CD4-positive, alpha-beta T cell treated with Interferon gamma for 1 hour (primary cell): ENCODE measurements at places on chromosomes 2 and 18.

DNA sequence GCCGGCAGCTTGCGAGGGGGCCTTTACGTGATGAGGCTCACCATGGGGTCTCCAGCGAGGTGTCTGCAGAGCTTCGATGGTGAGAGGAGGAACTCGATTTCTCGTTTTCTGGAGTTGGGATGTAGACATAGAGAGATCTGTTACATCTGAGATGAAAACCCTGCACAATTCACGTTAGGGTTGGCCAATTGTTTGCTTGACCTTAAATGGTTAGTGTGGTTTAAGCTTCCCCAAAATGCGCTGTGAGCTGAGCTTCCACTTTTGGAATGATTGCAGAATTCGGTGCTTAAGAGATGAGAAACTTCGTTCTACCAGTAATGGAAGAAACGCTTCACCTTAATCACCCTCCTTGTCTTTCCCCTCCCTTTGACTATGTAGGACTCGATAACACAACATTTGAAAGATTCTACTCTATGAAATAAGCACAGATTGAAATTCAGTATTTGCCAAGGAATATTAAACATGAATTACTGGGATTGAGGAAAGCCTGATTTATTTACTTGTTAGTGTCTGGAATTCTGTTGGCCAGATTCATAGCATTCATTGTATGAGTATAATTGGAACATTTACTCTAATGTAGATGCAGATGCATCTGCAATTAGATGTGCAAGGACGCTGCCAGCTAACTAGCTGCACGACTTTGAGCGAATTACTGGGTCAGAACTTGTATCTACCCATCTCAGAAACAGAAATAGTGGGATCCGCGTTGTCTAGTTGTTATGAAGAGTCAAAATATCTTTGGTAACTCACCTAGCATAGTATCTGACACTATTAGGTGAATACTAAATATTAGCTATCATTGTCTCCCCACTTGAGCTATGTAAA is 1.6 kb upstream of the KLF7 start:
- peak; percentile 36 for DNase-seq

GRCh38 chr2:190318931-190319554 is 583 bp downstream of the HIBCH start:
- no peak for DNase-seq

DNA sequence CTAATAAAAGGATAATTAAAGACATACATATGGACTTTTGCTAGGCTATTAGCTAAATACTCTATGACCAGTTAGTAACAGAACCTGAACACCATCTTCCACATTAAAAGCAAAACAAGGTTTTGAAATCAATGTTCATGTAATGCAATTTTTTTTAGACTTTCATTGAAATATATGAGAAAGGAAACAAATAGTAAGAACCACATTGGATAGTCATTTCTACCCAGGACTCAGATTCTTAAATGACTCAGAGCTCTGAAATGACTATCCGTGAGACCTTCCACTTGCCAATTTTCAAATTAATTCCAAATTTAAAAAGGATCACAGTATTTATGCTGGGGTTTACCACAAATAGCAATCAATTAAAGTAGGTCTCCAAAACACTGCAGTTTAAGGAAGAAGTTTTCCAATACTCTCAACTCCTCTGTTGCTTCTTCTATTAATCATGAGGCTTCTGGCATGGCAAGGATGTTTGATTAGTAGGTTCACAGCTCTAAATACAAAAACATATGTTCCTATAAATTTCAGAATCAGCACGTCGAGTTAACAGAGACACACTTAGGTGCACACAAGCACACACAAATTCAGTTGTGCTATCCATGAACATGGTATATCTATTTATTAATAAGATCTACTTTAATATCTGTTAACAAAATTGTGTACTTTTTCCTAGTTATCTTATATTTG is 841.0 kb downstream of the RNF144A start:
- no peak for DNase-seq

- DNase-seq: no peak
Measured at GRCh38 chr2:162041485-162041884, 32.5 kb downstream of the DPP4 start.

- no peak for DNase-seq
Measured at GRCh38 chr2:23561088-23561487, 176.1 kb downstream of the KLHL29 start.

DNA sequence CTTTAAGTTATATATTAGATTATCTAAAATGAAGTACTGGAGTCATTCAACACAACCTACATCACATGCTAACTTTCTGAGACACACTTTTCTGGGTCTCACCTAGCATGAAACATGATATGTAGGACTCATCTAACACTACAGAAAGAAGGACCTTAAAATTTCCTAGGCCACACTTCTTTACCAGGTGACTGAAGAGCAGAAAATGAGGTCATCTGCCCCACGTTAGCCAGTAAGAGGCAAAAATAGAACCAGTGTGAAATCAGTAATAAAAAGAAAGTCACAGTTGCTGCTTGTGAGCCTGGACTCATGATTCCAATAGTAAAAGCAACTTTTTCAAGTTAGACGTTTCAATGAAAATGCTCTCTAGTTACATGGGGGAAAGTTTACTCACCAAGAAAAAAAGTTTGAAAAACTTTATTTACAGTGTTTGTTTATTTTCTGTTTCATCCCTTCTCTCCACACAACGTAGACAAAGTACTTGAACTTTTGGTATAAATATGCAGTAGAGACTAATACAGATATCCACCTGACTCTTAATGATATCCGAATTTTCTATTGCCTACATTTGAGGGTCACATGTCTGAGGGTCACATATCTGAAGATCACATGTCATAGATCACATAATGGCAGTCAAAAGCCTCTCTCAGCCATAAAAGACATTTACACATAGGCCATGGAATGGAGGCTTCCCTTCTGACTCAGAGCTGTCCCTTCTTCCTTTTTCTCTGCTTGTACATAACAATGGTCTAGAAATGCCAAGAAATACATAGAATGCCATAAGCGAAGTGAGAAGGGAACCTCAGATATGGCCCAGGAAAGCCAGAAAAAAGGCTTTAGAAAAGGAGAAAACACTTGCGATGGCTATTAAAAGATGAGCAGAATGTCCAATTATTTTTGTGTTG is 362.9 kb downstream of the ZEB2 start:
- DNase-seq: no peak

DNA sequence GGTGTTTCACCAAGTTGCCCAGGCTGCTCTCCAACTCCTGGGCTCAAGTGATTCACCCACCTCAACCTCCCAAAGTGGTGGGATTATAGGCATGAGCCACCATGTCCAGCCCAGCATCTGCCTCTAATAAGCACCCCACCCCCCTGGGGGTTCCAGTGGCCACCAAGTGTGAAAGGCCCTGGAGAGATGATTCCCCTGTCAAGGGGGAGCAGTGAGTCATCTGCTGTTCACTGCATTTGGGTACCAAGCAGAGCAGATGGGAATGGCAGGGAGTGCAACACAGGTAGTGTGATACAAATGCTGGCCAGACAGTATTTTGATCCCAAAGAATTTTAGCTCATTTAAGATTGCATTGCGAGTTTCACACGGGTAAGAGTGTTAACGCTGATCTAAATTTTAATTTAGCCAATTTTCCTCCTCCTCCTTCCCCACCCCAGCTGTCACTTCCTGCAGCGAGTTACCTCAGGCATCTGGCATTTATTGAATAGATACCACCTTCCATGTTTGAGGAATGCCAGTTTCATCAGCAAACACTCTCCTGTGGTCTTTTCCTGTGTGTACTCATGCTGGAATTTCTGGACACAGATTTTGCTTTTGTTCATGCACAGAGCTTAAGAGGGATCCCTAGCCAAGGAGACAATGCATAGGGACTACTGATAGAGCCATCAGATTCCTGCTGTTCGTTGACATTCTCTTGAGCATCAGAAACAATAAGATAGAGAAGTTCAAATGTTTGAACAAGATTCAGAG is 32.4 kb upstream of the NCK2 start:
- no peak for DNase-seq

GRCh38 chr2:112644933-112645309 is 818 bp upstream of the SLC20A1 start:
- no peak for DNase-seq

- DNase-seq: no peak
Measured at GRCh38 chr2:159976527-159977160, 85.8 kb downstream of the PLA2R1 start.

- DNase-seq: no peak
Measured at GRCh38 chr2:28338046-28338817, 54.4 kb upstream of the FOSL2 start.

DNA sequence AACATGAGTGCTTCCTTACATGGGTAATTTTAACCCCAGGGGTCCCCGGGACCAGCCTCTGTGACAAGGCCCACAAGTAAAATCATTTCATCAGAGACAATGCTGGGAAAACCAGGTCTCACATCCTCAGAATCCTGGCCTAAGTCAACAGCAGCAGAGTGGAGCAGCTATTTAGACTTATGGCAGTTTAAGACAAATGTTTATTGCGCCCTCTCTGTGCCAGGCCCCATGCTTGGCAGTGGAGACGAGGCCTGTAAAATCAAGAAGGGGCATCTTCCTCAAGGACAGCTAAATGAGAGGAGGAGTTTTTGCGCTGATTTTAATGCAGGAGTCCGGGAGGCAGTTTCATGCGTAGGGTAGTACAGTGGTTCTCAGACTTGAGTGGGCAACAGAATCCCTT is 56.0 kb upstream of the ACAA2 start:
- DNase-seq: no peak

DNA sequence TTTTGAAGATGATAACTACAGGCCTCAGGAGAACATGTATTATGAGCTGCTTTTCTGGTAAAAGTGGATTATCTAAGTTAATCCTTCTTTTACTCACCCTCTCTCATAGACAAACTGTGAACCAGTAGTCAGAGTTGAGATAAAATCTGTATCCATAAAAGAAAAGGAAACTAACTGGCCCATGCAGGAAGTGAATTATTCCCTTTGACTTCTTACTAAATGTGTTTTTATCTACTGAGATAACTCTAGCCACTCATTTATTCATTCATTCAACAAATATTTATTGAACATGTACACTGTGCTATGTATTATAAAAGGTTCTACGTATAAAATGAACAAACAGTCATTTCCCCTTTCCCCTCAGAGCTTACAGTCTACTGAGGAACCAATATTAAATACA is 10.0 kb downstream of the WDR35 start:
- no peak for DNase-seq

DNA sequence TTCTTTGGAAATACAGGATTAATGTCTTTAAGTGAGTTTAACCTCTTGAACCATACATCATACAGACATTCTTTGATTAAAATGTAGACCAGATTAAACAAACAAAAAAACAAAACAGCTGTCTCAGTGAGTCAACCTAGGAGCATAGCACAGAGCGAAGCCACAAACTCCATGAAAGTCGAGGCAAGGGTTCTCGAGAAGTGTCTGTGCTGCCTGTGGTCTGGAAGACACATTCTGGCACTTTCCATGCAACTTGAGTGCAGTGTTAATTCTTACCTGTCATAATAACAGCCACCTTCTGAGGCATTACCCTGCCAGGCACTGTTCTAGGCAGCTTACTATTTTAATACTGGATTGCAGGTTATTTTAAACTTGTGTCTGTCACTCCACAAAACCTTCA is 435.5 kb upstream of the MMADHC start:
- DNase-seq: no peak

DNA sequence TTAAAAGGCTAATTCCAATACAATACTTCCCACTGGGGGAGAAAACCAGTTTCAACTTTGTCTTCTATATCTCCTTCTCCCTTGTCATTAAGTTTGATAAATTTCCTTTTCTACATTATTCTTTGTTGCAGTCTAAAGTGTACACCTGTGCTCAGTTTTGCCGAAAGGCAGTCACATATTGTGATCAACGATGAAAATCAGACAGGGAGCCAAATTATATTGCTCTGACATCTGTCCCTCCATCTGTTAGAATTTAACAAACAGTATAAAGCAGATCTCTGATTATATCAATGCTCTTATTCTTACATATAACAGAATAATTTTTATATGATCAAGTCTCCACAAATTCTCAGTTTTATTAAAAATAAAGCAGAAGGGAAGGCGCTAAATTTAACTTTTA is 496.7 kb downstream of the NRXN1 start:
- DNase-seq: no peak

GRCh38 chr18:13800505-13801259 is 23.3 kb upstream of the MC5R start:
- DNase-seq: peak; percentile 6

GRCh38 chr2:111954602-111955332 is 56.4 kb downstream of the MERTK start:
- DNase-seq: no peak

DNA sequence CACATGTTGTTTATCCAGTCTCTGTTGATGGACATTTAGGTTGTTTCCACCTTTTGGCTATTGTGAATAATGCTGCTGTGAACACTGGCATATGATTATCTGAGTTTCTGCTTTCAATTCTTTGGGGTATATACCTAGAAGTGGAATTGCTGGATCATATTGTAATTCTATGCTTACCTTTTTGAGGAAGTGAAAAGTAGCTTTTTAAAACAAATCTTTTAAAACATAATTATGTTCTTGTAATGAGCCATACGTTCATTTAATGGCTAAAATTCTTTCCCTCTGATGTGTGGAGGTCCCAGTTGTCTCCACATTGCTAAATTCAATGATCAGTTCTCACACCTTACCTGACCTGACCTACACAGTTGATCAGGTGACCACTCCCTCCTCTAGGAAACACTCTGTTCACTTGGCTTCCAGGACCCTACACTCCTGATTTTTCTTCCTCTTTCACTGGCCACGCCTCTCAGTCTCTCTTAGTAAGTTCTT is 27.8 kb upstream of the SERTAD2 start:
- DNase-seq: no peak

DNA sequence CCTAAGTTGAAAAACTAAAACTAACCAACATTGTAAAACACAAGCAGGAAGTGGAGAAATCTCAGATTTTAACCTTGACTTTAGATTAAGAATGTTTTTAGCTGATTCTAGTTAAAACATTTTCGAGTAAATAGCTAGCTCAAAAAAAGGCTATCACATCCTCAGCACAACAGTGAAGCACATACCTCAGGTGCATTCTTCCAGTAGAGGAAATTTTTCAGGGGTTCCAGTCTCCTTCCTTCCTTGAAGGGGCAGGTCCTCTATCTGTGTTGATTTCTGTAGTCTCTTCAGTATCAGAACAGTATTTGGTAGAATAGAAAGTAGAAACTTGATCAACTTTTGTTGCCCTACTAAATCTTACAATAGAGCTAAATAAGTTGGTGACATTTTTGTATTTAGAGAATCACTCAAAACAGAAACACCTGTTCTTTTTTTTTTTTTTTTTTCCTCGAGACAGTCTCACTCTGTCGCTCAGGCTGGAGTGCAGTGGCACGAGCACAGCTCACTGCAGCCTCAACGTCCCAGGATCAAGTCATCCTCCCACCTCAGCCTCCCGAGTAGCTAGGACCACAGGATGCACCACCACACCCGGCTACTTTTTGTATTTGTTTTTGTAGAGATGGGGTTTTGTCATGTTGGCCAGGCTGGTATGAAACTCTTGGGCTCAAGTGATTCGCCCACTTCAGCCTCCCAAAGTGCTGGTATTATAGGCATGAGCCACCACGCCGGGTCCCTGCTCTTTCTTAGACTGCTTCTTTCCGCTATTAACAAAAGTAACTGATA is 6.9 kb upstream of the GPR155 start:
- DNase-seq: no peak

GRCh38 chr2:23656597-23656973 is 270.3 kb downstream of the ATAD2B start:
- DNase-seq: no peak
